Jurkat, Clone E6-1 (cell line): ENCODE measurements at places on chromosomes 12 and 14.

DNA sequence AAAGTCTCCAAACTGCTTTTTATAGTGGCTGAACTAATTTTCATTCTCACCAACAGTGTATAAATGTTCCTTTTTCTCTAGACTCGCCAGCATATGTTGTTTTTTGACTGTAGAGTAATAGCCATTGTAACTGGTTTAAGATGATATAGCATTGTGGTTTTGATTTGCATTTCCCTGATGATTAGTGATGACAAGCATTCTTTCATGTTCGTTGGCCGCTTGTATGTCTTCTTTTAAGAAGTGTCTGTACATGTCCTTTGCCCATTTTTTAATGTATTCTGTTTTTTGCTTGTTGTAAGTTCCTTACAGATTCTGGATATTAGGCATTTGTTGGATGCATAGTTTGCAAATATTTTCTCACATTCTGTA is 404.9 kb downstream of the FLRT2 start:
- DNase-seq = peak; percentile 29

DNA sequence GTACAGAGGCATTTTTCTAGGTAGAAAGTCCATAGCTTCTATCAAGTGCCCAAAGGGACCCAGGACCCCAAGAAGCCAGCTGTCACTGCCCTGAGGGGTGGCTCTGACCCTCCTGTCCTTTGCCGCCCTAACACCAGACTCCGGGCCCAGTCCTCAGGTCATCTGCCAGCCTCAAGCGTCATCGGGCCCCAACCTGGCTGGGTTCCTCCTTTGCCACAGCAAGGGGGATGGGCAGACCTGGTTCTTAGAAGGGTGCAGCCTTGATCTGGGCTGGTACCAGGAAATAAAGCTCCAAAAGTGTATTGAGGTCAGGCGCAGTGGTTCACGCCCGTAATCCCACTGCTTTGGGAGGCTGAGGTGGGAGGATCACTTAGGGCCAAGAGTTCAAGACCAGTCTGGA is 27.1 kb upstream of the FAM222A start:
- no peak for DNase-seq

DNA sequence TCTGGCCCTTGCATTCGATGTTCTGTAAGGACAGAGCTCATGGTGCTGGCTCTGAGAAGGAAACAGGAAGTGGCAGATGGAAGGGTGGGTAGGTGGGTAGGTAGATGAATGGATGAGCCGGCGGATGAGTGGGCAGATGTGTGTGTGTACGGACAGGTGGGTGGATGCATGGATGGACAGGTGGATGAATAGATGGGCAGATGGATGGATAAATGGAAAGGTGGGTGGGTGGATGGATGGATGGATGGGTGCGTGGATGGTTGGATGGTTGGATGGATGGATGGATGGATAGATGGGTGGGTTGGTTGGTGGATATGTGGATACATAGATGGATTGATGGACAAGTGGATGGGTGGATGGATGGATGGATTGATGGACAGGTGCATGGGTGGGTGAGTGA is 27.6 kb upstream of the PPP1R13B start:
- no peak for DNase-seq

- DNase-seq = no peak
These were observed 51.4 kb downstream of the C14orf132 start for GRCh38 chr14:96090441-96091148.

DNA sequence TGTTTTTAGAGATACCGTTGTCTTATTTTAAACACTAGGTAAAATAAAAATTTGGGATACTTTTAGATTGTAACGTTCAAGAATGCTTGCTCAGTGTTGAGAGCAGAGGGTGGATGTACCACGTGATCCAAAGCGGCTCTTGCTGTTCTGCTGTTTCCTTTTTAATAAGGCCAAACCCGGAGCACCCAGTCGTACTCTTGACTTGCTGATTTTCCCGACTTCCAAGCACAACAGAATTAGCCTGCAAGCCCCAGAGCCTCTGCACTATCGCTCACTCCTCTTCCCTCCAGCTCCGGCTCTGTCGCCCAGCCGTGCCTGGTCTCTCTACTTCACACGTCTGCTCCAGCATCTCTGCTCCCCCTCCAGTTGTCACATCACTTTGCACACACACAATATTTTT is 77.3 kb downstream of the EMP1 start:
- no peak for DNase-seq

DNA sequence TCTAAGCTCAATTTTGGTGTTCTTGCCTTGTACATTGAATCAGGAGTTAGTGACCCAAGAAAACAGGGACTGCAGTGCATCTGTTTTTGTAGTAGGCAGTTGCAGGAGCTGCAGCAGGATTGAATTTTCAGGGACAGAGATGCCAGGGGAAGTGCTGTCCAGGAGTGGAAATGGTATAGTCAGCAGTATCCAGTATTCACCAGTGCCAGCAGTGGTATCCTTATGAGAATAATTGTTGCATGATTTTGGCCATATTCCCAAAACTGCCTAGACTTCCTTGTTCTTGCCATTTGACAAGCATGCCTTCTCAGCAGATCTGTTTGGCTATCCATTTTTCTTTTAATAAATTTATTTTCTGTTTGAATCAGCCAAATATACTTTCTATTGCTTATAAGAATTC is 18.6 kb upstream of the ABCD2 start:
- no peak for DNase-seq

- DNase-seq = no peak
These were observed 129.6 kb downstream of the NDUFA12 start for GRCh38 chr12:94873734-94874517.

- no peak for DNase-seq
These were observed 826 bp downstream of the PRKCH start for GRCh38 chr14:61322011-61322798.

DNA sequence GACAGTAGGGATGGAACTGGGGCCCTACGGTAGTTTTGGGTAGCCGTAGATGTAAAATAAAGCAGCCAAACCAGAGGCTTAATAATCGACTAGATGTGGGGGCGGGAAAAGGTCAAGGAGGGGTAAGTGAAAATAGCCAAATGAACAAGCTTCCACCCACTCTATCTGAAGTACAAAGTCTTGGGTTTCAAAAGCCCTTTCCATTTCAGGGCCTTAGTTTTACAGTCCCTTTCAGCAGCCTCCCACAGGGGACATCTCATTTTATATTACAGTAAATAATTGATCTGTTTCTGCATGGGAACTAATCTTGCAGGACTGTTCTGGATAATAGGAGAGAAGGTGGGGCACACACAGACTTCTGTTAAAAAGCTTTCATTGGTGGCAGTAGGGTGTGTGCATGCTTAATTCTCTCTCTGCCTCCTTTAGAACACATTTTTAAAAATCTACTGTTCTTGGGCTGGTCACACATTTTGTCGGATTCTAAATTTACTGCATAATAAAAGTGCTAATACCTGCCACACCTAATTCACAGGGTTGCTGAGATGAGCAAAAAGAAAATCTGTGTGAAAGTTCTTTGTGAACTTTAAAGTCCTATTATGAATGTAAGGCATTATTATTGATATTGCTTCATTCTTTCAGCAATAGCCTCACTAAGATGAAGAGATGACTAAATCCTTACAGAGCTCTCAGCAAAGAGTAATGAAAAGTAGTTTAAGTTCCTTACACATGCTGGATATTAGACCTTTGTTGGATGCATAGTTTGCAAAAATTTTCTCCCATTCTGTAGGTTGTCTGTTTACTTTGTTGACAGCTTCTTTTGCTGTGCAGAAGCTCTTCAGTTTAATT is 104.6 kb downstream of the ITPR2 start:
- no peak for DNase-seq

- no peak for DNase-seq
These were observed 30.7 kb downstream of the TMEM63C start for GRCh38 chr14:77212097-77212870.

DNA sequence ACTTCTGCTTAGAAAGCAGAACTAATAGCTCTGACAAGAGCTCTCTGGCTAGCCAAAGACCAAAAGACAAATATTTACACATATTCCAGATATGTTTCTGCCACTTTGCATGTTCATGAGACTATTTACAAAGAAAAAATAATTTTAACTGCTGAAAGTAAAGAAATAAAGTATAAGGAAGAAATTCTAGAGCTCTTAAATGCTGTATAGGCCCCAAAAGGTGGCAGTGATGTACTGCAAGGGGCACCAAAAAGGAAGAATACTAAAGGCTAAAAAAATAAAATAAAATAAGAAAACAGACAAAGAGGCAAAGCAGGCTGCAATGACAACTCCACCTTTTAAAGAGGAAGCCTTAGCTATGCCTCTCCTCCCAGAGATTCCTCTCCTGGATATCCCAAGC is 23.0 kb downstream of the KLRK1 start:
- peak; percentile 76 for DNase-seq

GRCh38 chr14:85439696-85440328 is 90.1 kb upstream of the FLRT2 start:
- DNase-seq = no peak

GRCh38 chr12:4064008-4064407 is 190.8 kb upstream of the PARP11 start:
- DNase-seq = no peak

DNA sequence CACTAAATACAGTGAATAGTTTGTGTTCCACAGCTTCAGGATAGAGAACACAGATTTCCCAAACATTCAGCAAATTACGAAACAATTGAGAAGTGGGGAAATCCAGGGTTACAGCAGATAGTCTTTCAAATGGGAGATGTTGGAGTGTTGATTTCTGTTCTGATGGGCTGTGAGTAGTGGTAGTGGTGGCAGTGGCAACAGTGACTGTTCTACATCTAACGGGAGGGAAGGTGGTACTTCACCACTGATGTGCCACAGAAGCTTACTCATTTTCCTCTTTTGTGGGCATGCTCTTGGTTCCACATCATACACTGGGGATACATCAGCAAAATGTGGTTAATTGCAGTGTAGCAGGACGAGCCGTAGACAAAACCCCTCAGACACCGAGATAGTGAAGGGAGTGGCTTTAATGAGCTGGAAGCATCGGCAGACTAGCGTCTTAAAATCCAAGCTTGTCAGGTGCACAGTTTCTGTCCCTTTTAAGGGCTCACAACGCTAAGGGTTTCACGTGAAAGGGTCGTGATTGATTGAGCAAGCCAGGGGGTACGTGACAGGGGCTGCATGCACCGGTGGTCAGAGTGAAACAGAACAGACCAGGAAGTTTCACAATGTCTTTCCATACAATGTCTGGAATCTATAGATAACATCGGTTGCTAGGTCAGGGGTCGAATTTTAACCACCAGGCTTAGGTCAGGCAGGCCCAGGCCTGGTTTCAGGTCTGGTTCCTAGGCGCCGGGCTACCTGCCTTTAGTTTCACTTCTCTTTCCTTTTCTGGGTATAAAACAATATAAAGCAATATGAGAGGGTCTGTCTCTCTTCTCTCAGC is 330.6 kb upstream of the FBXO33 start:
- DNase-seq = peak; percentile 42

GRCh38 chr12:5503774-5504173 is 71.9 kb downstream of the NTF3 start:
- DNase-seq = no peak

DNA sequence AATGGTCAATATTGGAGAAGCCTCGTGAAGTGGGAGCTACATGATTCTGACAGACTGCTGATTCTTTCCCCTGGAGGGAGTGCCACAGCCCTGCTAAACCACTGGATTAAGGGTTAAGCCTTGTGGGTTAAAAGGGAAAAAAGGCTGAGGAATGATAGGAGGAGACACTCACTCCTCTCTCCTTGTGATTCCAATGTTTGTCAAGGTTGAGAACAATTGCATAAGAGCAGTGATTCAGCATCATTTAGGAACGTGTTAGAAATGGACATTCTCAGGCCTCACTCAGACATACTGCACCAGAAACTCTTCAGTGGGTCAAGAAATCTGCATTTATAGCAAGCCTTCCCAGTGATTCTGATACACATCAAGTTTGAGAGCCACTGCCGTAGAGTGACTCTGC is 87.8 kb upstream of the GZMB start:
- no peak for DNase-seq

- DNase-seq = no peak
These were observed 462.9 kb upstream of the MIS18BP1 start for GRCh38 chr14:45715946-45716345.

DNA sequence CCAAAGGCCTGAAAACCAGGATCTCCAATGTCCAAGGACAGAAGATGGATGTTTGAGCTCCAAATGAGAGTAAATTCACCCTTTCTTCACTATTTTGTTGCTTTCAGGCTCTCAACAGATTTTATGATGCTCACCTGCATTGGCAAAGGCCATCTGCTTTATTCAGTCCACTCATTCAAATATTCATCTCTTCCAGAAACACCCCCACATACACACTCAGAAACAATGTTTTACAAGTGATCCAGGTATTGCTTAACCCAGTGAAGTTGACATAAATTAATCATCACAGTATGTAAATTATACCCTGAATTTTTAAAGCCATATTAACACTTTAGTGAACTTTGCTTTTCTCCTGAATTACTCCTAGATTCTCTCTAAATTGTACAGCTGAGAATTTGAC is 63.3 kb downstream of the DUSP6 start:
- DNase-seq = no peak

GRCh38 chr14:33686856-33687255 is 264.0 kb downstream of the EGLN3 start:
- no peak for DNase-seq

DNA sequence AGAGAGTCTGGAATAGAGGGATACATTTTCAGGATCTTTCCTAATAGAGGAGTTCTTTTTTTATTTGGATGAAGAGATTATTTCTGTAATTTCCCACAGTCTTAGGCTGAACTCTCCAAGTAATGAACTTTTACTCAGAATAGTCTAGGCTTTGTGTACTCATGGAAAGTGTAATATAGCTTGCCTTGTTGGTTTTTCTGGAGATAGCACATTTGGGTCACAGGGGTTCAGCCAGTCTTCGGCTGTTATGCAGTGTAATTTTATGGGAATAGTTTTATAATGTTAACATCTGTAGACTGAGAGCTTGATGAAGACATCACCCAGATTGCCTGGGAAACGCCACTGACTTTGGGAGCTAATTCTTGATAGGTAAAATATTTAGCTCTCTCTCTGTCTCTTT is 450.8 kb downstream of the RAD51B start:
- no peak for DNase-seq

- DNase-seq = no peak
These were observed 918 bp upstream of the INHBE start for GRCh38 chr12:57454213-57454565.

GRCh38 chr12:44929236-44929885 is 53.2 kb upstream of the NELL2 start:
- no peak for DNase-seq

- no peak for DNase-seq
These were observed 300.9 kb upstream of the SRRM4 start for GRCh38 chr12:118680356-118680963.

- DNase-seq = no peak
These were observed 72.0 kb downstream of the LLPH start for GRCh38 chr12:66058554-66058953.

DNA sequence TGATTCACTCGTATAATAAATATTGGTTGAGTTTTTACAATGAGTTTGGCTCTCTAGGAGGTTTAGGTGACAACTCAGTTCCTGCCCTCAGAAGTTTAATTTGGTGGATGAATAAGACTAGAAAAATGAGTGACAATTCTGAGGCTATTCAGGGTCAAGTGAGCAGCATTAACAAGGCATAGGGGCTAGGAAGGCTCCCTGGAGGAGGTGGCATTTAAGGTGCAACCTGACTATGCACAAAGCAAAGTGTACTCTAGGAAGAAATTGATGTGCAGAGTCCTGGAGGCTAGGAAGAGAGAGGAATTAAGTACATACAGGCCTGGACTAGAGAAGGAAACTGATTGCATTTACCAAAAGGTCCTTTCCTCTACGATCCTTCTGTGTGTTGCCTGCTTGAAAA is 440.3 kb downstream of the MED13L start:
- DNase-seq = no peak

- no peak for DNase-seq
These were observed 38.0 kb upstream of the FOXN3 start for GRCh38 chr14:89454996-89455395.
